ENCODE measurements at places on chromosomes 5 and 9.

DNA sequence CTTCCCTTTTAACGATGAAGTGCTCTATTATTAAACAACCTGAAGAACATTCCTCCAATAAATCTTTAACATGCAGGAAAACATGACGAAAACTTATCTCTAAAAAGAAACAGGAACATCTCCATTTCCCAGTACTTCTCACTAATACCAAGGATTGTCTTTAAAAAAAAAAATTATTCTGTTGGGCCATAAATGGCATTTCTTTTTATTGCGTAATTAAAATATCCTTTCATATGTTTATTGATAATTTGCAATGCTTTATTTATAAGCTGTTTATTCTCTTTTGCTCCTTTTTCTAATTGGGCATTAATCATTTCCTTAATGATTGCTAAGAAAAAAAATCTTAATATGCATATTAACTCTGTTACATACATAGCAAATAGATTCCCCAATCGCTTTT lies 18.9 kb downstream of the LIFR start:
- DNase-seq: no peak

DNA sequence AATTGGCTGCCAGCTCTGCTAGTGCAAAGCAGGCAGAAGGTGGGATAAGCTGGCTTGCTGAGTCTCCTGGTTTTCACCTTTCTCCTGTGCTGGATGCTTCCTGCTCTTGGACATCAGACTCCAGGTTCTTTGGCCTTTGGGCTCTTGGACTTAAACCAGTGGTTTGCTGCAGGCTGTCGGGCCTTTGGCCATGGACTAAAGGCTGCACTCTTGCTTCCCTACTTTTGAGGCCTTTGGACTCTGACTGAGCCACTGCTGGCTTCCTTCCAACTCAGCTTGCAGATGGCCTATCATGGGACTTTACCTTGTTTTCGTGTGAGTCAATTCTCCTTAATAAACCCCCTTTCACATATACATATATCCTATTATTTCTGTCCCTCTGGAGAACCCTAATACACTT lies 1293.9 kb upstream of the CDH6 start:
- DNase-seq: no peak

DNA sequence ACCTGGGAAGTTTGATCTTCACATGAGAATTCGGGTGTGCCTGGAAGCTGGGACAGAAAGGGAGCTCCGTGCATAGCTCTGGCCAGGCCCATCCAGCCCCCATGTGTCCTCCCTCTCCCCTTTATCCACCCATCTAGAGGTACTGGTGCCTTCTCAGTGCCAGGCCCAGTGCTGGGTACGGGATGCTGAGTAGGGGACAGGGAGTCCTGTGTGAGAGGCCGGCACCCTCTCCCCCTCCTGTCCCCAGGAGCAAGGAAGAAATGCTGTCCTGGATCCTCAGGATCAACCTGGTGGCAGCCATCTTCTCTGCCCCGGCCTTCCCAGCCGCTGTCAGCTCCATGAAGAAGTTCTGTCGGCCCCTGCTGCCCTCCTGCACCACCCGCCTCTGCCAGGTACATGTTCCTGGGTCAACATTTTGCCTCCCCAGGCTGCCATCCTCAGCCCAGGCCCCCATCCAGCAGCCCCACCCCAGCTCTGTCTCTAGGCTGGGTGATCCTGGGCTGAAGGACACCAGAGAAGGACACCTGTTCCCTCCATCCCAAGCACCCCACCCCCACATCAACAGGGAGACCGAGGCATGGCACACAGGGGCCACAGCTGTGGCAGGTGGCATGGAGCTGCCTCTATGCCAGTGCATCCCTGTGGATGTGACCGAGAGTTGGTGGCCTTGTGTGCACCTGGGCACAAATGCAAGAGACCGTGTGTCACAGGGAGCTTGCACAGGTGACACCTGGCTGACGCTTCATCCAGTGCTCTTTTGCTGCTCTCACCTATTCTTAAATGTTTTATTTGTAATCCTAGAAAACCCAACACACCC lies 43.0 kb downstream of the PSD2 start:
- no peak for DNase-seq

- DNase-seq: no peak
Measured at GRCh38 chr9:132288966-132289365, 65.8 kb downstream of the SETX start.

DNA sequence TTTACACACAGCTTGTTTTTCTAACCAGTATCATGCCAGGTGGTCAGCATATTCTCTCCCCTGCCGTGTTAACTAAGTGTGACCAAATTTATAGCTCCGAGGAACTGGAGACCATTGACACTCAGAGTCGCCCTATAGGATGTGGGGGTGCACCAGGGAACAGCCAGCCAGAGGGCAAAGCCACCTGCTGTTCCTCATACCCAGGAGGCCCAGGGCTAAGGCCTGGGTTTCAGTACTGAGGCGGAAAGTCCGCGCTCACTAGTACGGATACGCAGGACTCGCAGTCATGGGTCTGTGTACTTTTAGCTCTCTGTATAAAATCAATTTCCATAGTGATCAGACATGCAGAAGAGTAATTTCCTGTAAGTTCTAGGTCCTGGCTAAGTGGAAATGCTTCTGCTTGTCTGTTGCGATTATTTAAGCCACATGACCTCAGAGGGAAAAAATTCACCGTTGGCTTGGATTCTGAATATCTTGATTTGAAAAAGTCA lies 247.0 kb downstream of the AOPEP start:
- DNase-seq: no peak

DNA sequence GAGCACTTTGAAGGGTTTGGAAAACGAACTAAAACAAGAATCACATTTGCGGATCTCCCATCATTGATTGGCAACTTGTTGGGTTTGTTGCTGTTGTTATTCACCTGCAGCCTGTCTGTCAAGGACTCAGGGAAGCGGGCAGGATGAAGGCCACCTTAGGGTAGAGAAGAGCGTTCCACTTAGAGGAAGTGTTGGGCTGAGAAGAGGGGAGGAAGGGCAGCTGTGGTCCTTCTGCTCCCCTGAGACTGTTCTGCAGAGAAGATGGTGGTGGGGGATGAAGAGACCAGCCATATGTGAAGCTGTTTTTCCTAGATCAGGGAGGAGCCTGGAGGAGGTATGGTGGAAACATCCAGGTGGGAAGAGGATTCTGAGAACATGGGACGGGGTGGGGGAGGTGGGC lies 70.6 kb upstream of the CPEB4 start:
- DNase-seq: no peak

DNA sequence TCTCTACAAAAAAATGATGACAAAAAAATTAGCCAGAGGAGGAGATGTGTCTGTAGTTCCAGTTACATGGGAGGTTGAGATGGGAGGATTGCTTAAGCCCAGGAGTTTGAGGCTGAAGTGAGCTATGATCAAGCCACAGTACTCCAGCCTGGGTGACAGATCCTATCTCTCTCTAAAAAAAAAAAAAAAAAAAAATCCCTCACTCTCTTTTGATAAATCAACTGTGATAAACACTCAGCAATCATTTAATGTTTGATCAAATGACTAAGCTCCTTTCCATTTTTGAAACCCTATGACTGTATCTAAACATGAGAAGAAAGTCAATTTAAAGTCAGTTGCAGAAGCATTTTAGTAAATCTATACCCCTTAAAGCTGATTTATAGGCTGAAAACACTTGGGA lies 112.1 kb upstream of the IL6ST start:
- no peak for DNase-seq

DNA sequence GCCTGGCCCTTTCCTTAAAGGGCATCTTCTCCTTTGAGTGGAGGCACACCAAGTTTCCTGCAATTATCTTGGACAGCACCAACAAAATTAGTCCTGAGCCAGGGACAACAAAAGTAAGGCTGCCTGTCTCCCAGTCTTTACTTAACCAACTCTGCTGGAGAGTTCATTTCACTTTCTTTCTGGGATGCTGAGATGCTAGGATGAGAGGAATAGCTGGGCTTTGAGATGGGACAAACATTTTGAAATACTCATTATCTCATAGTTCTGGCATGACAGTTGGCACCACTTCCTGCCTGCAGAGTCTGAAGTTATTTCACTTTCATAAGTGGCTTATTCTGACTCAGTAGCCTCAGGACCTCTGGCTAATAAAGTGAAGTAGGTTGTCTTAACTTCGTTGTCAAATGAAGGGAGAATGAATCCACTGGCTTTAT lies 157.0 kb downstream of the C9orf152 start:
- peak; percentile 51 for DNase-seq

DNA sequence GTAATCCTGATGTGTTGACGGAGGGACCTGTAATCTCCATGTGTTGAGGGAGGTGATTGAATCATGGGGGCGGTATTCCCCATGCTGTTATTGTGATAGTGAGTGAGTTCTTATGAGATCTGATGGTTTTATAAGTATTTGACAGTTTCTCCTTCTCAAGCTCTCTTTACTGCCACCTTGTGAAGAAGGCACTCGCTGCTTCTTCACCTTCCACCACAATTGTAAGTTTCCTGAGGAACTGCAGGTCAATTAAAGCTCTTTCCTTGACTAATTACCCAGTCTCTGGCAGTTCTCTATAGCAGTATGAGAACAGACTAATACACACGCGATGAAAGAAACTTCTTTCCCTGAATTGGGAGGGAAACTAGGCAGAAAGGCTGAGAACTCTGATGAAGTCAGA lies 141.1 kb upstream of the RAD23B start:
- DNase-seq: no peak

GRCh38 chr9:128554155-128554862 lies 1.9 kb downstream of the SPTAN1 start:
- DNase-seq: no peak

GRCh38 chr5:61588216-61588615 lies 256.2 kb downstream of the ZSWIM6 start:
- DNase-seq: no peak

- DNase-seq: no peak
Measured at GRCh38 chr5:105931881-105932421, 1738.8 kb downstream of the EFNA5 start.

GRCh38 chr5:135553688-135554462 lies 18.1 kb upstream of the NEUROG1 start:
- DNase-seq: no peak

GRCh38 chr5:39452846-39453245 lies 28.1 kb upstream of the DAB2 start:
- DNase-seq: no peak

GRCh38 chr9:124800306-124801259 lies 23.6 kb downstream of the OLFML2A start:
- DNase-seq: peak; percentile 76

- peak; percentile 49 for DNase-seq
Measured at GRCh38 chr9:133275105-133276000, at the start of gene ABO. Gene ABO, minus strand, starts transcription at chr9:133275201.

DNA sequence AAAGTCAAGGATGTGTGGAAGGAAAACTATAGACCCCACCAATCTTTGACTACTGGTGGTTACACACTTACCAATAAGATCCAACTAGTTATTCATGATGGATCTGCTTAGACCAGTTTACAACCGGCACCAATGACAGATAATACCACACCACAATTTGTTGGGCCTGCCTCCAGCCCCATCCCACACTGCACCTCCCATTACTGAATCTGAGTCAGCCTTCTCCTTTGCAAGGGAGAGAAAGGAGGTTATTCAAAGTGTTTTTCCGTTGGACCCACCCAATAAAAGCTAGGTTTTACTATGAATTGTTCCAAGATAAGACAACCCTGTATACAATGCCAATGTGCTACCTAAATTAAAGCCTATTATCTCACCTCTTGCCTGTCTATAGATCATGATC lies 453.5 kb downstream of the MTRR start:
- DNase-seq: no peak

- no peak for DNase-seq
Measured at GRCh38 chr5:149740341-149740740, 10.2 kb downstream of the PPARGC1B start.

- no peak for DNase-seq
Measured at GRCh38 chr9:19732441-19732951, 56.3 kb downstream of the SLC24A2 start.

Data from GM13976 (cell line).